Panc1 (cell line): ENCODE measurements at places on chromosomes 5 and 9. TPM values are rescaled to one million over a fixed set of nuclear protein-coding genes. Genes with fewer than 3 reads are reported as not detected.

ANKRD31 gene
- total RNA-seq = not detected

ARHGEF39 gene
- 34.0 TPM for total RNA-seq

YTHDC2 gene
- 21.7 TPM for total RNA-seq

IL5 gene
- total RNA-seq = not detected

SLCO6A1 gene
- total RNA-seq = not detected

CORO2A gene
- 2.0 TPM for total RNA-seq

ITGA1 gene
- total RNA-seq = 1.6 TPM

TJP2 gene
- total RNA-seq = 40.2 TPM

RNF208 gene
- 11.5 TPM for total RNA-seq

ZNF300 gene
- total RNA-seq = 0.05 TPM

MYORG gene
- 9.7 TPM for total RNA-seq

DNM1 gene
- total RNA-seq = 18.7 TPM

KCNIP1 gene
- total RNA-seq = not detected

SLC36A3 gene
- not detected for total RNA-seq

FST gene
- total RNA-seq = 0.51 TPM

MINAR2 gene
- total RNA-seq = not detected

ARID3C gene
- 0.33 TPM for total RNA-seq

PCDHB12 gene
- total RNA-seq = 0.44 TPM

JMY gene
- total RNA-seq = 6.1 TPM

NTRK2 gene
- total RNA-seq = 0.23 TPM

GAPT gene
- not detected for total RNA-seq

QSOX2 gene
- 40.0 TPM for total RNA-seq

SARDH gene
- 0.13 TPM for total RNA-seq

ARSK gene
- 13.7 TPM for total RNA-seq

CCL27 gene
- total RNA-seq = 0.95 TPM

DBH gene
- total RNA-seq = not detected

FOXD4L5 gene
- total RNA-seq = 0.08 TPM

GGTA1 gene
- not detected for total RNA-seq

TSLP gene
- total RNA-seq = not detected

HABP4 gene
- total RNA-seq = 32.3 TPM

PRDM9 gene
- total RNA-seq = not detected

GBA2 gene
- total RNA-seq = 109 TPM

FER gene
- 22.1 TPM for total RNA-seq

PTPN3 gene
- total RNA-seq = 10.4 TPM

IFNK gene
- not detected for total RNA-seq

PCDHGA4 gene
- 0.69 TPM for total RNA-seq

CTXN3 gene
- not detected for total RNA-seq

GRM6 gene
- not detected for total RNA-seq

PHAX gene
- 46.2 TPM for total RNA-seq

NR2F1 gene
- total RNA-seq = 49.5 TPM

FAM221B gene
- total RNA-seq = not detected

ENHO gene
- total RNA-seq = 7.2 TPM
